ENCODE measurements at places on chromosomes 11 and 22.

GRCh38 chr11:107999759-108000455, 8.8 kb upstream of the CUL5 start:
- no peak for DNase-seq

DNA sequence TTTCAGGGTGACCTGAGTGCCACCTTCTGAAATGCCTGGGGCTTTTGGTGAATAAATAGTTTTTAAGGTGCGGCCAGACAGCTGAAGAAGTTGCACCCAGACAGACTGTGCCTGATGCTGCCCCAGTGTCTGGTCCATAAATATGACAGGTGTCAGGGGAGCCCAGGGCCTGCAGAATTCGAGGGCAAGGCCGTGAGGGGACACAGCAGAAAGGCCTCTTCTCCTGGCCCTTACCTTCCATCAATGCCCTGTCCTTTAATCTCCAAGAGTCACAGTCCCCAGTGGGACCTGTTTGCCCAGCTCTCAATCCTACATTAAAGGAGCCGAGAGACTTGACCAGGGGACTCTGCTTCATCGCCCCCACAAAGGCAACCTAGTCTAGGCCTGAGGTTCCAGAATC, 45.7 kb downstream of the NAT10 start:
- DNase-seq, result no peak

DNA sequence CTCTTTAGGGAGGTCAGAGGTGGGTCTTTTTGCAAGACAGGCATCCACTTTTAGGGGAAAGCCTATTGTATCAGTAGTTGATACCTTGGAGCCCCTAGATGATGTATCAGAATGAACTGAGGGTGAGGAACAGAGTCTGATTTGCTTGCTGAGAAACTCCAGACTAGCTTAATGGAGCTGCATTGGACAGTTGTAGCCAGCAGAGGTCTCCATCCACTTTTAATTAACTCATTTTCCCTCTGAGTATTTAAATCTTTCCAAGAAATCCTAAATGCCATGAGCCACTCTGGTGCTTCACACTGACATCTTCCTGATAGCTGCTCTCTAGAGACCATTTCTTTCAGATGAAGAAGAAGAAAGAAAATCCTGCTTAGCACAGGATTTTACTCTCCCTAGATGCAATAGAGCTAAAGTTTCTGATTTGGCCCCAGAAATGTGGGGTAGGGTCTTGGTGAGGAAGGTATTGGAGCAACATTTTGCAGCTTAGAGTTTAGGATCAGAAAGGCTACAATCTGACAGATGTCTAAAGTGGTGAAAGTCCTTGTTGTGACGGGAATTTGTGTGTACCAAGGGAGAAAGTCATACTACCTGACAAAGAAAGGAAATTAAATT, 38.0 kb downstream of the EXT2 start:
- DNase-seq, result no peak

GRCh38 chr11:75543806-75544205, 18.1 kb upstream of the GDPD5 start:
- no peak for DNase-seq

- DNase-seq, result no peak
These were observed 49.4 kb downstream of the LRRC74B start for GRCh38 chr22:21094911-21095772.

DNA sequence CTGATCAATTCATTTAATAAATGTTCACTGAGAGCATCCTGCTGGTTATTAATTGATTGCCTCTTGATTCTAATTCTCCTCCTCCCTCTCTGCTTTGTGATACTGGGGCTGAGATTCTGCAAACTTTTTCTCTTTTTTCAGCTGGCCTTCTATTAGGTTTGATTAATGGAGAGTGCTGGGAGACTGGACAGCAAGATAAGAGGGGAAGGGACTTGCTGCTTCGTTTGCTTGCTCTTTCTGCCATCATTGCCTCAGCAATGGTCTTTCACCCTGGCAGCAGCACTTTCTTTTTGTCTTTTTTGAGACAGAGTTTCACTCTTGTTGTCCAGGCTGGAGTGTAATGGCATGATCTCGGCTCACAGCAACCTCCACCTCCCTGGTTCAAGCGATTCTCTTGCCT, 7.1 kb downstream of the DNHD1 start:
- DNase-seq, result no peak

DNA sequence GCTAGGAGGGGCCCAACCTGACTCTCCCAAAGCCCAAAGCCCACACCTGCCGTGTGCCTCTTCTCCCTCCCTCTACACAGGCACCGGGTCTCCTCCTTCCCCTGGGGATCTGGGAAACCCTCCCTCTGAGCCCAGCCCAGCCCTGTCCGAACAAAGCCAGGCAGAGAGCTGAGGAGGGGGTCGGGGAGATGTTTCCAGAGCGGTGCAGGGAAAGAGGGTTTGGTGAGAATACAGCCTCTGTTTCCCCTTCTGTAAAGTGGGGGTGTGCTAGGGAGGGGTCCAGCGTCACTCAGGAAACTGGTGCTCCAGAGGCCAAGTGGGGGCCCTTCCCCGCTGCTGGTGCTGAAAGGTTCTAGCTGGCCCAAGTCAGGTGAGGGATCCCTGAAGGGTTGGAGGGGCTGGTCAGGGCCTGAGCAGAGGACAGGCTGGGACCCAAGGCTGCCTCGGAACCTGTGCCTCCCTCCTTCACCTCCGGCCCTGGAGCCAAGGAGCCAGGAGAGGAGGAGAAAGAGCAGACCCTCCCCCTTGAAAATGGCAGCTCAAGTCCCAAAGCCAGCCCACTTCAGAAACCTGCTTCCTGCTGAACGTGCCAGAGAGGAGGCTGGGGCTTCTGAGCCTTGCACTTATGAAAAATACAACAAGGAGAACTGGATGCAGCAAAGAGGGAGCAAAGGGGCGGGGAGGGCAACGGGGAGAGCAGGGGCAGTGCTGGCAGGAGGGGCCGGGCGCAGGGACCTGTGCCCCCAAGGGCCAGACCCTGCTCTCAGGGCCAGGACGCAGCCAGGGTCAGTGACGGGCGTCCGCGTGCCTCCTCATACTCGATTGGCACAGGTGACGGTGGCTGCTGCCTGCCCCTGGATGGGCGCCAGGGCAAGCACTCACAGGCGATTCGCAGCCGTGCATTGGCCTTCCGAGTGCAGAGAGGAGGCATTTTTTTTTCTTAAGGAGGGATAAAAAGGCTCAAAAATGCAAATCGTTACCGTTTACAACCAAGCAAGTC, 43.2 kb downstream of the MACROD1 start:
- DNase-seq, result no peak

DNA sequence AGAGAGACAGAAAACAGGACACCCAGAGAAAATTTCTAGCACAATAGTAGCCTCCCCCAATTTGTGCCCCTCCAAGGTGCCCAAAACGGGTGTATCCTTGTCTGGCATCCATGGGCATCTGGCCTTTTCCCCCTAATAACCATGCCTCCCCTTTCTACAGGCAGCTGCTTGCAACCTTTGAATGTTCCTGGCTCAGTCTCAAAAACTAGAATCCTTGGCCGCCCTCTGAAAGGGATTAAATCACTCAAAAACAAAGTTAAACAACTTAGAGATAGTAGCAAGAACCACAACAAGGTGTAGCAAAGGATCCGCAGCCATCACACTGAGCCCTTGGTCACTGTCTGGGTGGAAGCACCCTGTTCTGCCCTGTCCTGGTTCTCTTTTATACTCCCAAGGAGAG, 105.6 kb downstream of the MN1 start:
- no peak for DNase-seq

DNA sequence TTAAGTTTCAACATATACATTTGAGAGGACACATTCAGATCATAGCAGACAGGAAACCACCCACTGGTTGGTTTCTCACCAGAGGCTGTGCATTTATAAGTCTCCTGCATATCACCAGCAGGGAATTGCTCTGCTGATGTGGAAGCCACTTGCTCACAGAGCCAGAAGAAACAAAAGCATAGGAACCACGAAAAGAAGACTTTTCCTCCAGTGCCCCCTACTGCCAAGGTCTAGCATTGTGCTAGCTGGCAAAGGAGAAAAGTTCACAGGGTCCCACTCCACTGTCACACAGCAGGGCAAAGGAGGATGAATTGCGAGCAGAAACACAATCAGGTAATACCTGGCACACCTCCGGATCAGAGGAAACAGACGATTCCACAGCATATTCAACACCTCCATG, 28.9 kb upstream of the ISX start:
- no peak for DNase-seq

- no peak for DNase-seq
These were observed 35.1 kb upstream of the NAV2 start for GRCh38 chr11:19677381-19678080.

GRCh38 chr11:69697861-69698260, 6.0 kb downstream of the FGF19 start:
- no peak for DNase-seq
